Fibroblast of lung (primary cell): ENCODE measurements at places on chromosomes 6 and 20. TPM values are rescaled to one million over a fixed set of nuclear protein-coding genes. Genes with fewer than 3 reads are reported as not detected.

SNAP25 gene
- 1.5 and 4.5 TPM in 2 replicates for total RNA-seq

MCUR1 gene
- total RNA-seq = 6.3 and 7.4 TPM in 2 replicates

PRDM13 gene
- not detected in 2 replicates for total RNA-seq

MMP24 gene
- total RNA-seq = under 0.01 and 0.17 TPM in 2 replicates

MARCKS gene
- 81.7 and 103 TPM in 2 replicates for total RNA-seq

C6orf58 gene
- not detected in 2 replicates for total RNA-seq

TBXT gene
- not detected in 2 replicates for total RNA-seq

MEI4 gene
- not detected in 2 replicates for total RNA-seq

OR2H2 gene
- total RNA-seq = not detected in 2 replicates

COL21A1 gene
- 2.3 and 6.9 TPM in 2 replicates for total RNA-seq

SIM1 gene
- total RNA-seq = not detected in 2 replicates

TOX2 gene
- 4.4 and 5.9 TPM in 2 replicates for total RNA-seq

ZNF184 gene
- 9.0 and 9.4 TPM in 2 replicates for total RNA-seq

TFAP2B gene
- total RNA-seq = not detected in 2 replicates

CST11 gene
- not detected in 2 replicates for total RNA-seq

CEP85L gene
- 18.5 and 22.0 TPM in 2 replicates for total RNA-seq

IL20RA gene
- total RNA-seq = 0.33 and 0.77 TPM in 2 replicates

SLCO4A1 gene
- 0.26 and 0.50 TPM in 2 replicates for total RNA-seq

GSTA2 gene
- total RNA-seq = not detected in 2 replicates

BMP7 gene
- under 0.01 TPM in 1 of 2 replicates, not detected in the other for total RNA-seq

SLC22A3 gene
- total RNA-seq = under 0.01 and 0.26 TPM in 2 replicates

DAAM2 gene
- total RNA-seq = 25.9 and 41.5 TPM in 2 replicates

CCR6 gene
- total RNA-seq = not detected in 2 replicates
